ENCODE measurements at places on chromosomes 6 and 20. TPM values are rescaled to one million over a fixed set of nuclear protein-coding genes. Genes with fewer than 3 reads are reported as not detected.

Gene BTN1A1
- total RNA-seq: not detected

Gene GJA1
- total RNA-seq: 91.2 TPM

Gene EIF6
- total RNA-seq: 116 TPM

Gene HLA-DRA
- not detected for total RNA-seq

Gene CST3
- 145 TPM for total RNA-seq

Gene SLC22A23
- 12.5 TPM for total RNA-seq

Gene SCAF8
- 63.6 TPM for total RNA-seq

Gene ELOVL5
- total RNA-seq: 153 TPM

Gene BTNL2
- not detected for total RNA-seq

Gene SEL1L2
- total RNA-seq: not detected

Gene HMGCLL1
- 0.73 TPM for total RNA-seq

Gene RALGAPA2
- total RNA-seq: 29.3 TPM

Gene RBM24
- total RNA-seq: 4.0 TPM

Gene LY6G6C
- total RNA-seq: 1.2 TPM

Gene HLA-DOA
- total RNA-seq: 1.7 TPM

Gene SAMD3
- total RNA-seq: 0.73 TPM

Gene MAS1
- total RNA-seq: not detected

Gene CDH4
- 7.8 TPM for total RNA-seq

Gene HLA-E
- 14.2 TPM for total RNA-seq

Gene MROH8
- total RNA-seq: 7.6 TPM

Gene GRM4
- not detected for total RNA-seq

Gene PROCR
- total RNA-seq: not detected

Gene SLC22A3
- total RNA-seq: not detected

Gene PEX3
- total RNA-seq: 12.6 TPM

Gene CD93
- total RNA-seq: 0.44 TPM

Gene NT5E
- 0.28 TPM for total RNA-seq

Gene SLC17A9
- total RNA-seq: 1.4 TPM

Gene RGS17
- total RNA-seq: 4.7 TPM

Gene GCNT2
- total RNA-seq: 6.4 TPM

Gene SLC17A2
- not detected for total RNA-seq

Measured in neural crest cell (in vitro differentiated cells).